Inflammatory macrophage treated with lipopolysaccharide for 4 hours (primary cell): ENCODE measurements at places on chromosomes 1 and 21.
A peak's percentile ranks its signal among the peaks of the same experiment; 100 is the strongest.

GRCh38 chr1:39788426-39788757, 273 bp downstream of the BMP8B start:
- no peak for DNase-seq

DNA sequence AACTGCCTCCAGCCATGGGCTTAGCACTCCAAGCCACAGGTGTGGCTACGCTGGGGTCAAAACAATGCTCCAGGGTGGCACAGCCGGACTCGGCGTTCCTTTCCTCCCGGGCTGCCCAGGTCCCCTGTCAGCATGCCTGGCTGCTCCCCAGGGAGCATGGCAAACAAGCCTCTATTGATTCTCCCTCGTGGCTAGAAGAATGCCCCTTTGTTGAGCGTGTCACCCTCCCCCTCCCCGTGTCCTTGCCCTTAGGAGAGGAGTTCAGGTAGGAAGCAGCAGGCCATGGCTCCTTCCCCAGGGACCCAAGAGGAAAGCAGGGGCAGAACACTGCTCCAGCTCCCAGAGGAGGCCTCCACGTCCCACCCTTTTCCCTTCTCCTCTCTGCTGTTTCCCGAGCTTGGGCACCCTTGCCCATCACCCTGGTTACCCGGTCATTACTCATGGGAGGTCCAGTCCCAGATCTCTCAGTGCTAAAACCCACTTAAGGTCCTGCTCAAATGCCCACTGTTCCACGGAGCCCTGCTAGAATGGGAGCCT, 57.4 kb upstream of the CITED4 start:
- DNase-seq, result no peak

- DNase-seq, result peak; percentile 47
Observed at GRCh38 chr1:213122514-213122929, 71.5 kb downstream of the RPS6KC1 start.

GRCh38 chr1:41728403-41729202, 190.1 kb downstream of the HIVEP3 start:
- DNase-seq, result peak; percentile 94

DNA sequence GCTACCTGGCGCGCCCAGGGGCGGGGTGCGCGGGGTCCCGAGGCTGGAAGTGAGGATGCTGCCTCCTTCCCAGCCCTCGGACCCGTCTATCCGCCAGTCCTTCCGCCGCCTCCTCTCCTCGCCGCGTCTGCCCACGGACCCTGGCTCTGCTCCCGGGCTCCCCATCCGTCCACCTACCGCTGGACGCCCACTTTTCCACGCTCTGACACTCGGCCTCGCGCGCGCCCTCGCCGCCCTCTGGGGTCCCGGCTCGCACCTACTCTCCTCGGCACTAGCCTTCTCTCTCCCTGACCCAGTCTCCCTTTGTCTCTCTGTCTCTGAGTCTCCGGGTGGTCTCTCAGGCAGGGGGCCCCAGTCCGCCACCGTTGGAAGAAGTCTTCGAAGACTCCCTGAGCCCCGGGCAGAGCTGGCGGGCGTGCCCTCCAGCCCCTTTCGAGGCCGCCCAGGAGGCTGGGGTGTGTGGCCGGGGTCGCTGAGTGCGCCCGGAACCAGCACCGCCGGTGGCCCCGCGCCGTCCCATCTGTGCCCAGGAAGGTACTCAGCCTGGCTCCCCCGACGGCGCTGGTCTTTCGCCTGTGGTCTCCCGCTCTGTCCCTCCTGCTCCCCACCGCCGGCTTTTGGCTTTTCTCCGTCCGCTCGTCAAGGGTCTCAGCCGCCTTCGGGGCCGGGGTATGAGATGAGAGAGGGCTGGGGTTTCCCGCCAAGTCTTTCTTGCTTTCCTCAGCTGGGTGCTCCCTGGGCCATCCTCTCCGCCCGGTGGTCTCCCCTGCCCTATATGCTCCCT, 610 bp downstream of the DRAXIN start:
- no peak for DNase-seq

DNA sequence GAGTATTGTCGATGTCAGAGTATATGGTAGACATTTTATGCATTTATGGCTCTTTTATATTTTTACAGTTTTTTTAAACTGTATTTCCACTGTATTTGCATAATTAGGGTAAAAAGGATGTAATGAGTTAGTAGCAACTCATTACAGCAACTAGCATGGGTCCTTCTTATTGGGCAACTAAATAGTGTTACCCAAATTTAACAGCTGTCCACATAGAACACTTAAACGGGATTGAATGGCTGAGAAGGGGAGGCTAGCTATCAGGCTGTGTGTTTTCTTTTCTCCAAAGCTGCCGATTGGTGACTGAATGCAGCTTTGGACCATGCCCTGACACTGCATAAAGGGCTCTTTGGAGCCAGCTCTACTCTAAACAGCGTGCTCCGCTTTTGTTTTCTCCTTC, 75.4 kb downstream of the PTPRC start:
- no peak for DNase-seq

DNA sequence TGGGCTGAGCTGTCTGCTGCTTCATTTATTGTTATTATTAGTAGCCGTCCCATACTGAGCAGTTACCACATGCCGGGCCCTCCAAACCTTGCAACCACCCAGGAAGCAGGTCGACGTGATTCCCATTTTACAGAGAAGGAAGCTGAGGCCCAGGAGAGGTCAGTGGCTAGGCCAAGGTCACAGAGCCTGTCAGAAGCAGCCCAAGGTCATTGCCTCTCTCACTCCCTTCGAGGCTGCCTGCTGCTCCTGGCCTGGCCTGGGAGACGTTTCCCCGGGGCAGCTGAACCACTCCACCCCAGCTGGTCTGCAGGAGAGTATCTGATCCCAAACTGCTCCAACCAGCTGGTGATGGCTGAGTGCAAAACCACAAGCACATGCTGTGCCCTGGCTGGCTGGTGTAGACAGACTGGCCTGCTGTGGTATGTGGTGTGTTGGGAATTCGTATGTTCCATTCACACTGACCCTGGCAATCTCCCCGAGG, 6.5 kb downstream of the PADI4 start:
- no peak for DNase-seq

DNA sequence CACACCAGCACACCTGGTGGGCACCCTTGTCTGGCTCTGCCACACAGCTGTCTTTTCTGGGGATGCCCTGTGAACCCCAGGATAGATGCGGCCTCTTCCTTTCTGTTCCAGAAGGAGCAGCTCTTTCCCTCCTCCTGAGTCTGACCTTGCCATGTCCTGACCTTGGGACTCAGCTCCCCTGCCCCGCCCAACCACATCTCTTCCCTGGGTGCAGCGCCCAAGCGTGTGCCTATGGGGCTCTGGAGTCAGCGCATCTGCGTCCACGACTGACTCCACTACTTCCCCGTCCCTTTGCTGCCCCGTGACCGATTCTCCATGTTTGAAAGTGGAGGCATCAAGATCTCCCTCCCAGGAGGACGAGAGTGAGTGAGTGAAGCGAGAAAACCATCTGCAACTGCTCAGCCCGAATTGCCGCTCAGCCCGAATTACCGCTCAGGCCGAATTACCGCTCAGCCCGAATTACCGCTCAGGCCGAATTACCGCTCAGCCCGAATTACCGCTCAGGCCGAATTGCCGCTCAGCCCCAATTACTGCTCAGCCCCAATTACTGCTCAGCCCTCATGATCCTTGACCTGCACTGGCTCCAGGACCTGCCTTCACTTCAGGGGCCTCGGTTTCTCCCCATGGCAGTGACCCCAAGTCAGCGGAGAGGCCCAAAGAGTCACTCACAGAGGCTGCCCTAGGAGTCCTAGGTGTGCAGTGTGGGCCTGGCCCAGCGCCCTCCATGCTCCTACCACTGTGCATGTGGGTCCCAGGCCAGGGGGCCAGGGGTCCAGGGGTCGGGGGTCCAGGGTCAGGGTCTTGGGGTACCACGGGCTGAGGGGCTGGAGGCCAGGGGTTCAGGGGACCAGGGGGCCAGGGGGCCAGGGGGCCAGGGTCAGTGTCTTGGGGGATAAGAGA, 18.6 kb upstream of the TTC34 start:
- DNase-seq, result no peak

DNA sequence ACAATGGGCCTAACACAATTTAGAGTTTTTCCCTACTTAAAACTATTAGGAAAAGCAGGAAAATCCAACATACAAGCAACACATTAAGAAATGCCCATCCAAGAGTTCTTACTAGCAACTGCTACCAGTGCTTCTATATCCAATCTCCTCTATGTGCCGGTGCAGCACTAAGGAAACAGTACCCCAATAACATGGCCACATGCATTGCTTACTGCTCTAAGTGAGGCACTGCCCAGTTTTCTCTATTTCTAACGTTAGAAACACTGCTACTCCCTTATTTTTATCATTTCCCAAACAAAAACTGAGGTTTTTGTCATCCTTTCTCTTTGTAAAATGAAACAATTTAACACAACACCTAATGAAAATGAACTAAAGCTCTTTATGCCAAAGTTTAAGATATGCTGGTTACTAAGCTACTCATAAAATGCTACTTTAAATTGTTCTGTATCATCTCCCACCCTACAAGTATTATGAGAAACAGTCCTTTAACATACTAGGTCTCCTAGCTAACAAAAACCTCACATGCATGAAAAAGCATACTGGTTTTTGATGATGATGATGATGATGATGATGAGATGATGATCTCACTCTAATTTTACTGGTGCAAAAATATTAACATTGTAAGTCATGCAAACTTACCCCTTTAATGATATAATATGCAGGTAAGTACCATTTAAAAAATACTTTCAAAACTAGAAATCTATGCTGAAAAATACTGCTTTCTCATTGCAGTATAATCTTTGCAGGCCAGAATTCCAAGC, 90.7 kb upstream of the TTC39A start:
- DNase-seq, result no peak

DNA sequence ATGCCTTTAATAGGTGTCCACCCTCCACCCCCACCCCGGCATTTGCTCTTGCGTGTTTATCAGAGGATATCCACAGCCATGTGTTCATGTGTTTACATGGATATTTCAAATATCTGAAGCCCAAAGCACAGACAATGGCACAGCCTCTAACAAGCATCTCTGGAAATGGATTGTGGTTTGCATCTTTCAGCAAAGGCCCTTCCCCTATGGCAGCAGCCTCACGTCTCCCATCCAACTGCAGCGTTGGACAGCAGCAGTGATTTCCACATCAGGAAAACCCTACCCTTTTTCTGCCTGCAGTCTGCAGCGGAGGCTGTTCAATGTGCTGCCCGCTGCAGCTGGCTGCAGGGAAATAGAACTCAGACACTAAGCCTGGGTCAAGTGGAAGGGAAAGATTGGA, 1.6 kb downstream of the RASSF5 start:
- peak; percentile 29 for DNase-seq

DNA sequence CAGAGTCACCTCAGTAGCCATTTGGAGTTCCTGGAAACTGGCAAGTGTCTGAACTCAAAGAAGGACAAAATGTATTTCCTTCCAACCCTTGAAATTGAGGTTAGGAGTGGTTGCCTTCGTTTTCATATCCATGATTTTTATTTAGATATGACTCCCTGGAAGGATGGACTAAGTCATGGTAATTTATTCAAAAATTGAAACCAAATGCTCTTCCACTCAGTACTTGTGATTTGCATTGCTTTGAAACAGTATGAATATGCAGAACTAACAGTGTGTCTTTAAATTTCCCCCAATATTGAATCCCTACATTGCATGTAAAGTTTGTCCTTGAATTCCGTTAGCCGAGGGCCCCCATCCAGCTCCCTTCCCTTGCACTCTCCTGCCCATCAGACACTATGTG, 112.1 kb upstream of the DNAH14 start:
- DNase-seq, result no peak

DNA sequence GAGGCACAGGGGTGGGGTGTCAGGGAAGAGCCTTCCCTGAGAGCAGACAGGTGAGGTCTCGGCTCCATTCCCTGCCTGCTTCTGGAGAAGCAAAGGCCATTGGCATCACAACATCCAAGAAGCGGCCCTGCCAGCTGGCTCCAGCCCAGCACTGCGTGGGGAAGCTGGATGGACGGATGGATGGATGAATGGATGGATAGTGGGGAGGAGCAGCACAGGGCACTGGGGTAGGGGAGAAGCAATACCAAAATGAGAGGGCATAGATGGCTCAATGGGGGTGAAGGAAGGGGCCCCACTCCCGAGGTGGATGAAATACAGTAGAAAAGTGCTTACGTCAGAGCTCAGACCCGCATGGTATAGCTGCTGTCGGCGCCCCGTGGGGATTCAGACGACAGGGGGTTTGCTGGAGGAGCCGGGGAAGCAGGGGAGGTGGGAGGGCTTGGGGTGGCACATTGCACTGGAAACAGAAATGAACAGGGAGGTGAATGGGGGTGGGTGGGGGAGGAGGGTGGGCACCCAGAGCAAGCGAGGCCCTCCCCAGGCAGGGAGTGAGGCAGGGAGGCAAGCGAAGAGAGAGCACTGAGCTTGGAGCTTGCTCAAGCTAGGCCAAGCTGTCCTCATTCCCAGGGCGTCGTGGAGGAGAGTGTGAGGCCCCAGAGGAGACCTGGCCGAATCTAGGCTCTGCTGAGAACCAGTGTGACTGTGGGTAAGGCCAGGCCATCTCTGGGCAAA, 9.5 kb upstream of the GOLT1A start:
- DNase-seq, result no peak

DNA sequence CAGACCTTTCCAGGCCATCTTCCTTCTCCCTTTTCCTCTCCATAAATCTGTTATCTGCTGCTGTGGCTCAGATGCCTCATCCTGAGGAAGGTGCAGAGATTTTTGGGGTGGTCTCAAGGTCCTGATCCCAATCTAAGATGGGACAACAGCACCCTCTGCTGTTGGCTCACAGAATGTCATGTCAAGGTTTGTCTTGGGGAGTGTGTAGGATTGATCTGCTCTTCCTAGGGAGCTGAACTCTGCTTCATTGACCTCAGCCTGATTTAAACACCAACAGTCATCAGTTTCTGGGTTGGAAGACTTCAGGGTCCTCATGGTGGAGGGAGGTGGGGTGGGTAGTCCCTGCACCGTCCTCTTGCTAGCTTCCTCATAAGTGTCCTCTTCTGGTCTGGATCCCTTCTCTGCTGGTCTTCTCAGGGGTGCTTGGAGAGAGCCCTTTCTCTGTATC, 62.8 kb upstream of the LAX1 start:
- DNase-seq, result peak; percentile 46

DNA sequence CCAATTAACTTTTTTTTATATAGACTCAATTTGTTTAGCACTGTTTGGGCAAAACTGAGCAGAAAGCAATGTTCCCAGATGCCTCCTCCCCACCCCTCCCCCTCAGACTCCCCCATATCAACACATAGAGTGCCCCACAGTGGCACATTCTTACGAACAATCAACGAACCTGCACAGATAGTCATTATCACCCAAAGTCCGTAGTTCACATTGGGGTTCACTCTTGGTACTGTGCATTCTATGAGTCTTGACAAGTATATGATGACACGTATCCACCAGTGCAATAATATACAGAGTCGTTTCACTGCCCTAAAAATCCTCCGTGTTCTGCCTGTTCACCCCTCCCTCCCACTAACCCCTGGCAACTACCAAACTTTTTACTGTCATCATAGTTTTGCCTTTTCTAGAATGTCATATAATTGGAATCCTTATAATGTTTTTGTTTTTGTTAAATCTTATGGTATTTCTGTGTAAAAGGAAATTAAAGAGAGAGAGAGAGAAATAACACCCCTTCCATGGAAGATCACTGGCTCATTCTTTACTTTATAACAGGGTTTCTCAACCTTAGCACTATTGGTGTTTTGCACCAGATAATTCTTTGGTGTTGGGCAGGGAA, 37.2 kb upstream of the HNRNPU start:
- DNase-seq, result no peak
